ENCODE measurements at places on chromosomes 6 and 20.

DNA sequence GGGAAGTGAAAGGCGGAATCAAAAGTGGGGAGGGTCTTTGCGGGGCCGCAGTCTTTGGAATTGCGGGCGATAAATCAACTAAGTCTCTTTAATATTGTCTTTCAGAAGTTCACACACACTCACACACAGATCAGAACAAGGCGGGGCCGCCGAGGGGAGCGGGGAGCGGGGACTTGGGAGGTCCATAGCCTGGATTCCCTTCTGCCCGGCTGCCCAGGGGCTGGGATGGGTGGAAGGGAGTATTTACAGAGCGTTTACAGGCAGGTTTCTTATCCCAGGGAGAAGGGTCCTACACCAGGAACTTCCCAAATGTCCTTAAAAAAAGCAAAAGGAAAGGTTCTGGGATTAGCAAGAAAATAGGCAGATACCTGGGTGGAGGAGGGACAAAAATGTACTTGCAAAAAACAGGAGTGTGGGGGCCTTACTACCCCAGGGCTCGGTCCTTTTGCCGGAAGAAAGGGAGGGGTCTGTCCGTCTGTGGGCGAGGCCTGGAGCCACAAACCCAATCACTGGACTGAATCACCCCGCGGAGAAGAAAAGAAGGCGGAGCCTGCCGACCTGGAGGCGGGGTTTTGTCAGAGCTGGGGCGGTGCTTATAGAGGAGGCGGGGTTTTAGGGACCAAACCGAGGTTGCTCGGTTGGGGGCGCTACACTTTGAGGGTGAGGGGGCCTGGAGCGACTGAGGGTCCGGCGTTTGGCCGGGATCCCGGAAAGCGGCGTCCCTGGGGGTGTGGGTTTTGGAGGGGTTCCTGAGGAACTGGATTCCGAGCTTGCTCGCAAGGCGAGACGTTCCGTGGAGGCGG, 3.2 kb downstream of the PRRT1 start:
- peak; percentile 40 for DNase-seq

GRCh38 chr6:112370946-112371345, 23.8 kb downstream of the RFPL4B start:
- DNase-seq: no peak

GRCh38 chr20:20712004-20712473, 405 bp downstream of the RALGAPA2 start:
- DNase-seq: no peak

- no peak for DNase-seq
Measured at GRCh38 chr6:137237413-137238170, 18.4 kb upstream of the IFNGR1 start.

- no peak for DNase-seq
Measured at GRCh38 chr6:160967833-160968232, 23.7 kb upstream of the MAP3K4 start.

DNA sequence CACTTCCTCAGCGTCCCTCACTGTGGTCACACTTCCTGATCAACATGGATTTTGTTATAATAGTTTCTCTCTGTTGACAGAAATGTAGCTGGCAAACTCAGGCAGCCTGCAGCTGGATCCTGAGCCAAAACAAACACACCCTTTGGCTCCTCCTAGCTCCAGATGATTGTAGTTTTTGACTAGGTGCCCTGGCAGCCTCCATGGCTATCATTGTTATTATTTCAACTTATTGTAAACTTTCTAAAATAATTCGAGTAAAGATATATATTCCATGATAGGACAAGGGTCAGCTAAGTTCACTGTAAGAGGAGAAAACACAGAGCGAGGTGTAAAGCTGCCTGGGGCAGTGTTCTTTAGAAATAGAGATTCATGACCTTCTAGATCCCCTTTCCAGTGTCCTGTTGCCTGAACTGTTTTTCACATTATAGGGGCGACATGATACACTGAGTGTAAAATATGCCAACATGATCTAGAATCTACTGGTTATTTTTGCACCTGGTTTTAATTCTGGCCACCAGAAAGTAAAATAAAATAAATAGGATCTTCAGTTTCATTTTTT, 98.2 kb upstream of the HDGFL1 start:
- no peak for DNase-seq

DNA sequence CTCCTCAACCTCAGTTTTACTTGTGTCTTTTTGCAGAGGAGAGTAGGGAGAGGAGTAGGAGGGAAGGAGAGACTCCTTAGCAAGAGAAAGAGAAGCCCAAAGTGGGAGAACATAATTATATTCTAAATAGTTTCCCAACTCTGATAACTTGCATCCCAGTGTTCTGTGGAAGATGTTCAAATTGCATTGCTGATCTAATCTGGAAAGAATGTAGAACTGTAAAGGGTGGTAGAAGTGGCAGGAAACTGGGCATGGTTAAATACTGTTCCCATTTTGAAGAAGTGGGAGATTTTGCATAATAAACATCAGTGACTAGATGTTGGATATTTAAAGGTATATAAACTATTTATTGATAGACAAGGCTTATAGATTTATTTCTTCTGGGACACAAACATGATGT, 42.6 kb upstream of the HMGN3 start:
- DNase-seq: no peak

DNA sequence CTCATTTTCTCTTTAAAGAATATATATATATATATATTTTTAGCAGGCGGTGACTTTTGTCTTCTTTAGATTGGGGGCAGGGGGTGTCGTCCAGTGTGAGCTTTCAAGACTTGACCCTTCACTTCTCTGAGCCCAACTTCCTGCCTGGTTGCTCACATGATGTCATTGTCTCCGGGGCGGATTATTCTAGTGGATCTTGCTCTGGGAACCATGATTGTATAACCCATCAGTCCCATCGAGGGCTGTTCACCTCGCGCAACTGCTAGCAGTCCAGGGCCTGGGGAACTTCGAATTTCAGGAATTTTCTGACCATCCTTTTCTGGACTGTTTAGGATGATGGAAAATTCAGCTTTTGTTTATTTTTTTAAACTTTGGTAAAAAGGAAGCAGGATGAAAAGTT, 1.0 kb downstream of the IGF2R start:
- no peak for DNase-seq

DNA sequence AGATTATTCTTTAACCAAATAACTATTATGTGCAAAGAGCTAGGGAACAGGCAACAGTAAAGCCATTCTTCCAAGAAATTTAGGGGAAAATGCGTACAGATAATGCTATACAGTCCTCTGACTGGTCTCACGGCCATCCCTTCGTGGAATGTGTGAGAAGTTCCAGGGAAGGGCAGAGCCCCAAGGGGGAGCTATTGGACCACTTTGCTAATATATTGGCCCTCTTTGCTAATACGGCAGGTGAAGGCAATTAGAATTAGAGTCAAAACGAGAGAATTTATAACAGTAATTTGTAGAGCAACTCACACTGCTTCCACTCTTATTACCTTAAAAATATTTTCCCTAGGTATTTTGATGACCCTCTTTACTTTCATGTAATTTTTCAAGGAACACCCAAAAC, 140.4 kb downstream of the IMPG1 start:
- DNase-seq: no peak

GRCh38 chr20:50070361-50070760, 42.6 kb downstream of the UBE2V1 start:
- no peak for DNase-seq

DNA sequence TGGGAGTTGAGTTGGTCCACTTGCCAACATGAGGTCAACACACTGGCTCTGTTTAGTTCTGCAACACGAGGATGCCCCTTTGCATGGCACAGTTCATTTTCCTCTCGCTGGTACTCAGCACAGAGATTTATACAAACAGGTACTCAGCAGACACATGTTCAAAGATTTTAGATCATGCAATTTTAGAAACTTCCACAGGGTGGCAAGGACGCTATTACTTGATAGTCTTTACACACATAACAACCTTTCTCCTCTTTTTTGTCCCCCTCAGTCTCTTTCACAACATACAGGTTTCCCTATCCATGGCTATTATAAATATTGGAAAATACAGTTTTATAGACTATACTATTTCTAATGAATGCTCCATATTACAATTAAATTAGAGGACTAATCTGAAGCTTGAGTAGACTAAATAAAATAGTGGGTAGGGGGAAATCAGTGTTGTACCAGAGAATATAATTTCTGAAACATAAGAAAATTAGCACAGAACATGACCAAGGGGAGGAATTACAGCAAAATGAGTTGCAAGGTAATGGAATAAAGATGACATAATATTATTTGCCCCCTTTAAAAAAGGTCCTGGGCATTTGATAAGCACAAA, 331.8 kb upstream of the BTBD3 start:
- no peak for DNase-seq

GRCh38 chr6:80356000-80356399, 249.5 kb downstream of the BCKDHB start:
- no peak for DNase-seq

- DNase-seq: no peak
Measured at GRCh38 chr20:53891306-53891894, 179.0 kb downstream of the BCAS1 start.

DNA sequence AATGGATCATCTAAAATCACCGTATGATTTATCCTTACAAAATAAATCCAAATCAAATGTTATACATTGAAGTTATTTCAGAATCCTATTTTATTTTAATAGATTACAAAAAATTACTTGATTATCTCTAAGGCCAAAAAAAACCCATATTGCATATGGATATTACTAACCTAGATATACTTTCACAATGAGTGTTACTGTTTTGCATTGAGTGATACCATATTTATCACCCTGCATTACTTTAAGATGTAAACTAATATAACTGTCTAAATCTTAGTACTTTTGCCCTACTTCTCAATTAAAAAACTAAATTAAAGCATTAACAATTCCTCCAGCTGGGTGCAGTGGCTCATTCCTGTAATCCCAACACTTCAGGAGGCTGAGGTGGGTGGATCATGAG, 11.1 kb downstream of the PPIL4 start:
- no peak for DNase-seq

DNA sequence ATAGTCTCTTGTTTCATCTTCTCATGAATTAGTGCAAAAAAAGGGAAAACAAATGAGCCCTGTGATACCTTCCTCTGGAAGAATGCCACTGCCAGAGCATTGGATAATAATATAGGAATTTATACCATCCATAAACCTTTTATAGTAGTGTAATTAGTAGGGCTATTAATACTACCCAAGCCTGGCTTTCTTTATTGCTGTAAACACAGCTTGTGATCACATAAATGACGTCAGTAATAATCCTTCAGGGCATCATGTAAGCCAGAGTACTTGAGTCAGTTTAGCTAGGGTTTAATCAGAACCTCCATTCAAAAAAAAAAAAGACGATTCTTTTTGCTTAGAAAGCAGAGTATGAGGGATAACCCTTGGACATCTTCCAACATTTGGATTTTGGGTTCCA, 264.8 kb downstream of the SLC35F1 start:
- no peak for DNase-seq

- no peak for DNase-seq
Measured at GRCh38 chr6:131286469-131287040, 151.3 kb downstream of the AKAP7 start.

- DNase-seq: no peak
Measured at GRCh38 chr6:51992876-51993275, 94.5 kb downstream of the PKHD1 start.

DNA sequence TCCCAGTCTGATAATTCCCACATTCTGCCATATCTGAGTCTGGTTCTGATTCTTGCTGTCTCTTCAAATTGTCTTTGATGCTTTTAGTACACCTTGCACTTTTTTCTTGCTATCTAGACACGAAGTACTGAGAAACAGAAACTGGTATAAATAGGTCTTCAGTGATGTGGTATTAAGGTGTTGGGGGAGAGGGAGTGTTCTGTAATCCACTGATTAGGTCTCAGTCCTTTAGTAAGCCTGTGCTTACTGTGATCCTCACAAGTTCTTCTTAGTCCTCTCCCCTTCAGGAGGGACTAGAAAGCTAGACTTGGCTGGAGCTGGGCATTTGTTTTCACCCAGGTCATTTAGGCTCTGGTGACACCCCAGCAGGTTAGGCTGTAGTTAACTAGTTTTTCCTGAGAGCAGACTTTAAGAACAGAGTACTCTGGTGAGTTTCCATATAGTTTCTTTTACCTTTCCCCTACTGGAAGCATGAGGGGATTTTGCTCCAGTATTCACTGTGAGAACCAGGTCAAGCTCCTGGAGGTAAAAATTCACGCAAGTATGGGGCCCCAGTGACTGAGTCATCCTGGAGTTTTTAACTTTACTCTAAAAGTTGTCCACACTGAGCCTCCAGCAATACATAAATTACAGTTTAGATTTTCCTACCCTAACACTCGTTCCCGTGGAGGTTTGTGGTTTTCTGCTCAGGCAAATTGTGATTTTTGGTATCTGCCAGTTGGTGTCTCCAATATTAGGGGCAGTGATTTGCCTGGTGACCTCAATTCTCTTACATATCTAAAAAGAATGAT, 154.6 kb downstream of the CDKAL1 start:
- DNase-seq: no peak

GRCh38 chr6:21240709-21241108, 352.8 kb upstream of the SOX4 start:
- no peak for DNase-seq

GRCh38 chr6:122207794-122208193, 191.7 kb upstream of the HSF2 start:
- no peak for DNase-seq

GRCh38 chr6:11298651-11299420, 66.4 kb upstream of the NEDD9 start:
- DNase-seq: no peak

DNA sequence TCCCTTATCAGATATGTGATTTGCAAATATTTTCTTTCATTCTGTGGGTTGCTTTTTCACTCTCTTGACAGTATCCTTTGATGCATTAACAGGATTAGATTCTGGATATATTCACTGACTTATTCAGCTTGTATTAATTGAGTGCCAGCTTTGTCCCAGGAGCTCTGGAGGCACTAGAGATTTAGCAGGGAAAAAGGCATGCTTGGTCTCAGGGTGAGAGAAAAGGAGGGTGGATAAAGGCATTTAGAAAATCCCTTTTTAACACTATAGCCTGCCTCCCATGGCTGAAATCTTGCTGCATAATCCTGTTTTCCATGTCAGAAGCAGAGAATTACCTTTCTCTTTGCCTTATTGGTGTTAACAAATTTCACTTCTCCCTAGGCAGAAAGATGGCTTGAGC, 28.5 kb upstream of the SIRT5 start:
- no peak for DNase-seq

DNA sequence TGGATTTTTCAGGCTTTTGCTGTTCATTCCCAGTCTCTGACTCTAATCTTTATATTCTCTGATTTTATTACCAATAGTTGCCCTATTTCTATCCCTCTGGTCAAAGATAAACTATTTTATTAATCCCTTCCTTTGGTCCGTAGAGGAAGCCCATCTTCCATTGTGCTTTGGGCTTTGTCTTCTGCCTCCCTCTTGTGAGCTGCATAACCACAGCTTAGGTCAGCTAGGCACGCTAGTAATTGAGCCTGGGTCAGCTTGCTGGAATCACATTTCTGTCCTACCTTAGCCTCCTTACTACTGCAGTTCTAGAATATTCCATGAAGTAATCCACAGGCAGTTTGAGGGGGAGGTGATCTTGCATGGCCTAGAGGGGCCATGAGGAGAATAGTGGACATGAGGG, 49.4 kb downstream of the TRMT11 start:
- DNase-seq: no peak

All from stimulated activated CD8-positive, alpha-beta memory T cell treated with anti-CD3 and anti-CD28 coated beads, Interleukin-15, amount 100 ng/mL, for 4 hours (primary cell).